ENCODE measurements at places on chromosomes 5 and 9.

DNA sequence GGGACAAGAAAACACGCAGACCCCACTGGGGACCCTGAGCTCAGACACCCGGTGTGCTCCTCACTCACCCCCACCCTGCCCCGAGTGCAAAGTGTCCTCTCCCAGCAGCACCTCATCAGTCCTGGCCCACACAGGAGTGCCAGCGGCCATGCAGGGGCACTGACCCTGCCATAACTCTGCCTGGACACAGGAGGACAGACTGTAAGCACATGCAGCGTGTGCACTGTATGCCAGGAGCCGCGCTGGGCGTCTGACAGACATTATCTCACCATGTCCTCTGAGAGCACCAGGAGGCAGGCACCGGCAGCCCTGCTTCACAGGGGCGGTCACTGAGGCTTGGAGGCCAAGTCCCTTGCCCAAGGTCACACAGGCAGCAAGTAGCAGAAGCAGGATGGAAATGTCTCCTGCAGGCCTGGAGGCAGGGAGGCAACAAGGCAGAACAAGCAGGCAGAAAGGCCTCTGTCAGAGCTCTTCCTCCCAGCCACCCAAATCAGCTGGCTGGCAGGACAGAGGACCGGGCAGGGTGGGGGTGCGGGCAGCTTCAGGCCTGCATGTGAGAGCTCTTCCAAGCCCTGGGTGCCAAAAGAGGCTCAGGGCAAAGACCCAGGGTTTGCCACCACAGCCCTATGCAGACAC lies 8.4 kb downstream of the EEIG1 start:
- no peak for DNase-seq

GRCh38 chr5:68482199-68482598 lies 266.6 kb downstream of the PIK3R1 start:
- no peak for DNase-seq

- DNase-seq: peak; percentile 74
Measured at GRCh38 chr9:83707768-83708514, at the start of gene UBQLN1. Gene UBQLN1 (minus strand): TSS chr9:83707958. CDS start chr9:83707679, 279 bp downstream.

- DNase-seq: no peak
Measured at GRCh38 chr5:148583421-148583965, 70.8 kb downstream of the HTR4 start.

- DNase-seq: no peak
Measured at GRCh38 chr9:98175028-98175569, 17.3 kb downstream of the CORO2A start.

GRCh38 chr5:10836986-10837385 lies 76.0 kb upstream of the DAP start:
- DNase-seq: no peak

- no peak for DNase-seq
Measured at GRCh38 chr5:144436007-144436406, 265.3 kb downstream of the KCTD16 start.

- no peak for DNase-seq
Measured at GRCh38 chr9:84419031-84419602, 78.6 kb upstream of the SLC28A3 start.

DNA sequence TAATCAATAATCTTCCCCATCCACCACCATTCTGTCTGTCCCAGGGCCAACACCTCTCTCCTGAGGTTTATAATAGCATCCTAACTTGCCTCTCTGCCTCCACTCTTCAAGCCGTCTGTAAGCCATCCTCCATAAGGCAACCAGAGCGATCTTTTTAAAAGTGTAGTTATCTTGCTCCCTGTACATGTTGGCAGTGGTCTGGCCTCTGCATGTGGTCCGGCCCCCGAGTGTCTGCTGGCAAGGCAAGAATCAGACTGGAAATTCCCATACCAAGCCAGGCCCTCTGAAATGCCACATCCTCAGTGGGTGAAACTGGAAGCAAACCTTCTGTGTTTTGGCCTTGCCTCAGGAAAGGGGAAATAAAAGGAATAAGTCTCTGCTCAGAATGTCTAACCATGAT lies 17.0 kb downstream of the TTLL11 start:
- DNase-seq: no peak

DNA sequence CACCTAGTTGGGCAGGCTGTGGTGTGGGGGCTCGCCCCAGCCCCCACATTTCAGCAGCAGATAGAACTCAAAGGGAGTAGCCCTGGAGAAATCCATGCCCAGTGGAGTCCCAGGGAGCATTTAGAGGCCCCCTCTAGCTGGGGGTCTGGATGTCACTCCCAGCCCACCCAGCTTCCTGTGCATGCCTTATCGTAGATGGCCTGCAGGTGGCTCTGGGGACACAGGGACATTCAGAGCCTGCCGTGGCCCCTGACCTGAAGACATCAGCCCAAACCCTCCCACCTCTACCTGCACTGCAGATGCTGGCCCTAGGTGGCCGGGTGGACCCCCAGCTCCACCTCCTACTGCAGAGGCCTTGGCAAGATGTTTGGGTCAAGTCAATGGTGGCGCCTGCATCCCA lies 49.0 kb upstream of the LMX1B start:
- no peak for DNase-seq

DNA sequence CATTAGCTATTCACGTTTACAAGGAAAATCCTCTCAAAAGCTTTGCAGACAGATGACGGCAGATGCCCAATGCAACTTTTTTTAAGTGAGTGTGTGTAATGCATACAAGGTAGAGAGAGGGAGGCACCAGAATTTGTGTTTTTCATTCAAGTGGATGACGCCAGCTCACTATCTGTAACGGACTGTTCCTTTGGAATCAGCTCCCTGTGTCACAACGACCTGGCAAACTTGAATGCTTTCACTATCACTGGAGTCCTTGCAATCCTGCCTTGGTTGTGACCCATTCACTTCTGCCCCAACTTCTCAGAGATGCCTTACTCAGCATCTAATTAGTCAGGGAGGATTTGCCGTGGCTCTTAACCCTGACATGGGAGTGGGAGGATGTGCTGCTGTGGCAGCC lies 148.5 kb downstream of the BNC2 start:
- no peak for DNase-seq

GRCh38 chr9:86707932-86708510 lies 239.3 kb downstream of the GAS1 start:
- DNase-seq: no peak

All from kidney epithelial cell (primary cell).